Stimulated activated CD4-positive, alpha-beta T cell treated with anti-CD3 and anti-CD28 coated beads, Interleukin-2, amount 100 ng/mL, for 24 hours (primary cell): ENCODE measurements at places on chromosomes 12 and 14.

DNA sequence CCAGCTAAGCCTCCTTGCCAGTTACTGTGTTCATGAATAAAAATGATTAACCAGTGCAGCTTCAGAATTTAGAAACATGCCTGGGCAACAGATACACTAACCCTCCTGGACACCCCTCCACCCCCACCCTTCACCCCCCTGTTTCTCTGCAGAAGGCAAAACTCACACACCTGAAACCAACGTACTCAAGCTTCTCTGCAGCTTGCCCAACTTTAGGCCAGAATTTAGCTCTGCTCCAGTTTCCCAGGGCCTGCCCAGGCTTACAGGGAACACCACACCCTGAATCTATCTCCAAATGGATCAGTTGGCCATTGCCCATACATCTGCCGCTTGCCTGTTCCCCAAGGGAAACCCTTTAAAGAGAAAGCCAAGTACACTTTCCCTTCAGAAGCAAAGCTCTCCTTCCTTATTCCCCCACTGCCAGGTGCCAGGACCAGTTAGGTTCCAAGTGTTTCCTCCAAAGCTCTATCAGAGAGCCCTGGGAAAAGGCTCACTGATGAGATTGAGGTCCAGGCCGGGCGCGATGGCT is 1.8 kb upstream of the SPPL3 start:
- no peak for DNase-seq

DNA sequence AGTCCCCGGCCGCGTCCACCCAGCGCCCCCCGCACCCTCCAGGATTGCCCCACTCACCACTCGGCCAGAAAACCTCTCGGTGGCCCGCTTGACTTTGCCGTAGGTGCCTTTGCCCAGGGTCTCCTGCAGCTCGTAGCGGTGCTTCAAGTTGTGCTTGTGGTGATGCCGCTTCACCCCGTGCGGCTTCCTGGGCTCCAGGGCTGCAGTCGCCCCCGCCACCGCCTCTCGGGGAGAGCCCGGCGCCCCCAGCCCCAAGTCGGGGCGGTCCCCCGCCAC is 459 bp downstream of the NUAK1 start:
- no peak for DNase-seq

DNA sequence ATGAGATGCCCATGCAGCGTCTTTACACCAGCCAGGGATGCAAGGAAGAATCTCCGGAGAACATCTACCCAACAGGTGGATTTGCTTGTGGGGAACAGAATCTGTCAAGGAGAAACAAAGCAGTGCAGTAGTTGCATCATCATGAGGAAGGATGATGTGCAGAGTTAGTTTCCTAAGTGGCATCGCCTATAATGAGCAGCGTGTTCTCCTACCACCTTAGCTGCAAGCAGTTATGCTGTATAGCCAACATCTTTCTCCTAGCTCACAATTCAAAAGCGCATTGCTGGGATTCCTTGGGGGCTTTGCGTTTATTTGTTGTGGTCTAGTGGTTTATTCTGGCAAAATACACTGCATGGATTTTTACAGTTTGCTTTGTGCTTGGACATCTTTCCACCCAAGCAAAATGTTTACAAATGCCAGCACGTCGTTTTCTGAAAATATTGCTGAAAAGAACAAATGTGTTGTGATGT is 233.0 kb downstream of the RGS6 start:
- DNase-seq = no peak

GRCh38 chr12:117202556-117202955 is 12.3 kb upstream of the FBXO21 start:
- DNase-seq = no peak

DNA sequence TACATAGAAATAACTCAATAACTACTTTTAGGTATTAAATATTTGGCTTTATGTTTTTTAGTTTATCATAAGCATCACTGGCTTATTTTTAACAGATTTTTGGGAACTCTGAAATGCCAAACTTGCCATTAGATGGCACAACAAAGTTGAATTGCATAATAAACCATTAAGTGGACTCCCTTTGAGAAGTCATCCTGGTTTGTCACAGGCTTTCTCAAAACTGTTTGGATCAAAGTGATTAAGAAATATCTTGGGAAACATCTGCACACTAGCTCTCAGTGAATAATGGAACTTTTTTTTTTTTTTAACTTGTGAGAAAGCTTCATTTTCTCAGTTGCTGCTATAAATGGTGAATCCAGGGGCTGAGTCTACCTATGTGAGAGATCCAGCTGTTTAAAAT is 4.3 kb downstream of the SLC16A7 start:
- no peak for DNase-seq

DNA sequence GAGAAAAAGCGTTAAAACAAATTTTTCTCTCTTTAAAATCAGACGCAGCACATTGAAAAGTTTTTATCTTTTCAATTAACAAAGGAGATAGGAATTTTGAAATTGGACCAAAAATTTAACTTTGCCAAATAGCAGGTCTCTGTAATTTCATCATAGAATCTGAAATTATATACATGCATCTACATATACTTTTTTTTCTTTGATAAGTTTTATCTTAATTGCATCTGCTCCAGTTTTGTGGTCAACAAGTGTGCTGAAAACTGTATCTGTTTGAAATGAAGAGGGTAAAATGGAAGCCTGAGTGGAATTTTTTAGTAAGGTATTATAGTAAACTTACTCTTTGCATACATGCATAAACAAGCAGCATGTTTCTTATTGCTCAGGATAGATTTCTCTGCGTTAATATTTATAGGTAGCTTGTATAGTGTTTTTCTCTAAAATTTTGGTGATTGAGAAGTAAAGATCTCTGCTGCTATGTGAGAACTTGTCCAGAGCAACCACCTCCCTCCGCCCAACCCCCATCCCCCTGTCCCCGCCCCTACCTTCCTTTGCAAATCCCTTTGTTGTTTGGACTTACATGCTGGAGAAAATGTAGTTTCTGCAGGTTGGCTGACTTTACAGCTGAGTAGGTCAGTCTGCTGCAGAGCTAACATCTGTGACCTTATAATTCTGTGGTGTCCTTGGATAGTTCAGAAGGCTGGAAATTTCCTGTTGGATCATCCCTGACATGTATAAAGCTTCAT is 64.6 kb downstream of the VRK1 start:
- DNase-seq = no peak

- DNase-seq = no peak
Observed at GRCh38 chr12:126201981-126202537, 1136.8 kb downstream of the AACS start.

- DNase-seq = peak; percentile 70
Observed at GRCh38 chr12:117367006-117367638, 5.7 kb upstream of the NOS1 start.

- no peak for DNase-seq
Observed at GRCh38 chr12:49874142-49874897, 29.4 kb downstream of the FAIM2 start.

DNA sequence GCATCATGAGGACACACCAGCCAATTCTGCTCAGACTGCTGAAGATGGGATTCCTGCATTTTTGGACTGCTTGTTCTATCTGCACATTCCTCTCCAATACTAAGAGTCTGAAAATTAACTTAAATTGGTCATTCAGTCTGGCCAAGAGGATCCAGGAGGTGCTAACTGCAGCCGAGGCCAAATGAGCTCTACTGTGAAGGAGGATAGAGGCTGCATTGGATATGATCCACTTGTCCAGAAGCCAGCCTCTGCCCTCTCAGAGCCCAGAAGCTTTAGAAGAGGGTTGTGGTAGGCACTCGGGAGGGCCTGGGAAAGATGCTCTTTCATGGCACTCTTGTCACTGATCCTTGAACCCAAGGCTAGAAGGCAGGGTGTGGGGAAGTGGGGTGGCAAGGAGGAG is 37.1 kb upstream of the PLEK2 start:
- no peak for DNase-seq
